Breast epithelium (tissue), 4 donors: ENCODE measurements at places on chromosomes 6 and 20.
A peak's percentile ranks its signal among the peaks of the same experiment; 100 is the strongest.

GRCh38 chr20:44646023-44646640, 5.4 kb downstream of the ADA start:
- no peak for DNase-seq

DNA sequence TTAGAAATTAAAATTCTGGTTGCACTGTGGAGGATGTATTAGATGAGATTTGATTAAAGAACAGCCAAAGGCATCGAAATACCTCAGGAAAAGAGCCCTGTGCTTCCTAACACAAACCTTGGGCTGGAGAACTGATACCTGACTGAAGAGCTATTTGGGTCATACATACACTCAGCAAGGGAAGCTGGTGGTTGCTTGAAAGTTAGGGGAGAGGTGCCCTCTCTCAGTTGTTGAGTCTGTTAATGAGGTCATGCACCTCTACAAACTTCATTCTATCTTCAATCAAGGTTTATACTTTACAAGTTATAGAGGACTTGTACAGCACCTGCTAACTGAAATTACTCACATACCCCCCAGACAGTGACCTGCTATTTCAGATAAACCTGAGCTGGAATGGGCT, 25.5 kb downstream of the FAM184A start:
- no peak for DNase-seq

DNA sequence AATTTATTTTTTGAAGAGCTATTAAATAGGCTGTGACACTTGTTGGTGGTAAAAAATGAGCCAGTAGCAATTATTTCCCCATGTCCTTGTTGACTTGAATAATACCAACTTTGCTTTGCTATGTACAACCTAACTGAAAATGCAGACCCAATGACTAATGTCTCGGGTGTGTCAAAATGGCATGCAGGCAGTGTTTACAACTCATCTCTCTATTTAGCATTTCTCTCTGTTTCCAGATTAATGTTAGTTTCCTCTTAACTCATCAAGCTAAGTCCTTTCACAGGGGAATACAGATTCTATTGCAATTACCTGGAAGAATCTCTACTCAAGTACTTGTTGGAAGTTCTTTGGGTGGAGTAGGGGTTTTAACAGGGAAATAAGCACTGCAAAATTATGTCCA, 504.4 kb downstream of the BCKDHB start:
- DNase-seq = no peak

- DNase-seq = no peak
These were observed 66.1 kb downstream of the SYNJ2 start for GRCh38 chr6:158047563-158048323.

GRCh38 chr20:44805335-44805978, 4.9 kb downstream of the RIMS4 start:
- DNase-seq = no peak

GRCh38 chr6:24935366-24936152, at the start of gene RIPOR2:
Gene RIPOR2, minus strand, starts transcription at chr6:24935960. Its CDS starts 62 bp downstream, at chr6:24935898.
- DNase-seq = no peak

DNA sequence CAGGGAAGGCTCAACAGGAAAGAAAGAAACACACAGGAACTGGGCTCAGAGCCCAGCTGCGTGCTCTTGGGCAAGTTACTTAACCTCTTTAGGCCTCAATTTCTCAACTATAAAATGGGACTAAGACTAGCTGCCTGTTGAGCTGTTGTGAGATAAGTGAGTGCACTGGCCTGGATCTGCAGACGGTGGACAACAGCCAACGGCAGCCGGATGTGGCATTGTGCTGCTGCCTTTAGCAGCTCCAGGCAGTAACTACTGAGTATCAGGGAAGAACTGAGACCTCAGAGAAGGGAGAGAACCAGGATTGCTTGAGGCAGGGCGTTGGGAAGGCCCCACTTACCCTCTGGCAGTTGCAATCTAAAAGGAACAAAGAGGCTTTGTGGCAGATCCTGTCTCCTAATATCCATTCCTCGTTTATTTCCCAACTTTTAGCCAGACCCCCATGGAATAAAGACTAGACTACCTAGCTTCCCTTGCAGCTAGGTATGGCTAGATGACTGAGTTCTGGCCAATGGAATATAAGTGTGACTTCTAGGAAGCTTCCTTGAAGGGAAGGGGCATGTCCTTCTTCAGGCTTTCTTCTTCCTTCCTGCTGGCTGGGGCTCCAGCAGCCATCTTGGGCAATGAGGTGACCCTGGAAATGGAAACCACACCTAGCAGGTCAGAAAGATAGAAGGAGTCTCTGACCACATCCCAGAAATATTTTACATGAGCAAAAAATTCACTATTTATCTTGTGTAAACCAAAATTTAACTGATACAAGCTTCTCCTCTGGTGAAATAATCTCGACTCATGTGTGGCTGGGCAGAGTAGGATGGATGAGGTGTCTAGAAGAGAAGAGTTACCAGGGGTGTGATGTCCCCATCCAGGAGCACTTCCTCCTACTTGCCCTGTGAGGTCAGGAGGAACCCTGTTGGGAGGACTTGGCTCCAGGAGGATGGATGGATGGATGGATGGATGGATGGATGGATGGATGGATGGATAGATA, 67.6 kb downstream of the MRPL14 start:
- no peak for DNase-seq

DNA sequence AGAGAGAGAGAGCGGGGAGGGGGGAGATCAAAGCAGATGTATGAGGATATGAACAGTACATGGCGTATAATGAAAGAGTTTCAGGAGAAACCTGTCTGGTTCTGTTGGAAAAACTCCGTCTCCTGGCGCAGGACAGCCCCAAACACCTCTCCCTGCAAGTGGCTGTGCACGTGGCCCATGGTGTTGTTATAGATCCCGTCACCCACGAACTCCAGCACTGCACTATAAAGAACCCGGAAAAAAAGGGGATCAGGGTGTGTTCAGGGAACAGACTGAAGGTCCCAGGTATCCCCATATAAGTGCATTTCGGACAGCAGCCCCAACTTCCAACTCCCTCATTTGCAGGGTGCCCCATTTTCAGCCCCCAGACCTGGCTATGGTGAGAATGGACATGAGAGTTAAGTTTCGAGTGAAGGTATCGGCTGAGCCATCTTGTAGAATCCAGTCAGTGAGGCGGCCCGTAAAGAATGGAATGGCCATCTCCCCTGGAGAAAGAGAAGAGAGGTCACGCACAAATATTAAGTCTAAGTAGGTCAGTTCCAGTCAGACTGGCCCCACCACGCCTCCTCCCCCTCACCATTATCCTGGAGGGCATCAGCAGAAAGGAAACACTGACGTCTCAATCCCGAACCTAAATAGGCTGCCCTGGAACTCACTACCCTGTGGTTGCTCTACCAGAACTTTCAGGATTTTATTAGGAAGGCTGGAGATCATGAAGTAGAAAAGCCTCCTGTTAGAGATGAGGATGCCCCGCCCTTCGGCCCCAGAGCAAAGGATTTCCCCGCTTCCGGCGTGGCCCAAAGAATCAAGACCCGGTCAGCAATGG, 1.3 kb downstream of the TAP1 start:
- DNase-seq = no peak

GRCh38 chr6:53151676-53152075, 3.0 kb upstream of the GCM1 start:
- DNase-seq = no peak

GRCh38 chr20:5658912-5659345, 91.3 kb upstream of the SHLD1 start:
- DNase-seq = no peak

- DNase-seq = no peak
These were observed 8.3 kb downstream of the SEMG2 start for GRCh38 chr20:45229264-45230056.

- no peak for DNase-seq
These were observed 58.6 kb downstream of the FOXA2 start for GRCh38 chr20:22525821-22526220.

DNA sequence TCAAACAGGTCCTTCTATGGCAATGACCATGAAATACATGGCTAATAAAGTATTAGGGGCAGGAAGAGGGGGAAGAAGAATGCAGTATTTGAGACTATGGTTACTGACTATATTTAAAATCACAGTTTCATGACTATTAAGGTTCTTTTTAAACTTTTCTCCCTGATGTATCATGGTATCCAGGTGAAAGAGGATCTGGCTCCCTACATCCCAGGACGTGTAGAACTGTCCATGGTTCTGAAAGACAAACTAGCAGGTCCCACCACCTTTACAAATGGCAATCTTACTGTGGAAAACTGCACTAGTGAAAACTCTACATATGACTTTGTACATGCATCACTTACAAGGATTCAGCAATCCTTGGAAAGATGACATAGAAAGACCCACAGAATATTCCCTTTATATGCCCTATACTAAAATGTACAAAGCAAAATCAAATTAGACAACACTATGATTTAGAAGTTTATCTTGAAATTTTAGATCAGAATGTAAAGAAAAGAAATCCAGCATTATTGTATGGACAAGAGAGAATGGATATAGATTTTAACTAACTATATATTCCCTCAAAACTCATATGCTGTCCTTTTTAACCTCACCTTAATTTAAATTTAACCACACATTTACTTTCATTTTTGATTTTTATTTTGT, 33.5 kb downstream of the RPP21 start:
- no peak for DNase-seq

DNA sequence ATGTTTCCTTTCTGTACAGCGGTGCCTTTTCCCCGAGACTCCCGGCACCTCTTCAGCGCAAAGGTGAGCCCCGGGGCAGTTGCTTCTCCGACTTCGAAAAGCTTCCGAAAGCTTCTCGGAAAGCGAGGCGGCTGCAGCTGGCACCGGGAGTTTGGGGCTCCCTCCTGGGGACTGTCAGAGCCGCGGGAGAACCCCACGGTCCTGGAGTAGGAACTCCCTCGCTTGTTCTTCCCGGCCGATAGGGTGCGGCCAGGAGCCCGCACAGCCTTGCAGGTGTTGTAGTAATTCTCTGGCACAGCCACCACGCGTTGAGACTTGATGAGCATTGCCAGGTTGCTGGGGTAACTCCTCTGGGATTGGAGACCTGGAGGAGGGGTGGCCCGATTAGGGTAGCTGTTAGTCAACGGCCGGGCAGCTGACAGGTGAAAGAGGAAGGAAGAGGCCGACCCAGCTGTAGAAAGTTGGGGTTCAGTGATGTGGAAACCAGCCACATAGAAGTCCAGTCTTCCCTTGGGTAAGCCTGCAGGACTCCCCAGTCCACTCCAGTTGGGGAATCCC, 721 bp downstream of the KDM1B start:
- peak; percentile 67 for DNase-seq

DNA sequence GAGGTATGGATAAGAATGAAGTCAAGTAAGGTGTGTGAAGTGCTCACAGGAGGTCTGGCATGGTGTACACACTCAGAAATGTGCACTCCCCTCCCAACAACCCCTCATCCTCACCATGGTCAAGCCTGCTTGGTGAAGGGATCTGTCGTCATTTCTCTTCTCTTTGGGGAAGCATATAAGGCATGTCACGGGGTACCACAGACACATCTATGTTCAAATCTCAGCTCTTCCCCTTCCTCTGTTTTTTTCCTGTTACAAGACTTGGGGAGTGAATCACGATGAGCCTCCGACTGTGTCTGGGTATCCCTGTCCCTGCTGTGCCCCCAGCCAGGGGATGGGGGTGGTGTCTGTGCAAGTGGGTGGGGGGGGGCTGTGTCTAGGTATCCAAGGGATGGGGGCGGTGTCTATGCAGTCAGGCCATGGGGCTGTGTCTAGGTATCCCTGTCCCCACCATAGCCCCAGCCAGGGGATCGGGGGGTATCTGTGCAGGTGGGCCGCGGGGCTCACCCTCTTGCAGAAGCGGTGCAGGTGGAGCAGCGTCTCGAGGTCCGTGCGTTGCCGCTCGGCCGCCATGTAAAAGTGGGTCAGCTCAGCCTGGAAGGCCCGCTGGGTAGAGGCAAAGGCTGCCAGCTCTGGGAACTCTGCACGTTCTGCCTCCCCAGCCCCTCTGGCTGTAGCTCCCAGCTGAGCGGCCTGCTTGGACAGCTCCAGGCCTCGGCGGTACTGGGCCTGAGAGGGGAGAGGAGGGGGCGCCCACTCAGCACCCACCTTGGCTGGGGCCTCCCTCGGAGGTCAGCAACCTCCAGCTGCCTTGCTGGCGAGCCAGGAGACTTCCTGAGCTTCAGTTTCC, 43.6 kb downstream of the KIAA1755 start:
- no peak for DNase-seq

GRCh38 chr6:35077713-35078105, 63.4 kb downstream of the TCP11 start:
- no peak for DNase-seq

- no peak for DNase-seq
These were observed 161.2 kb downstream of the KCNQ5 start for GRCh38 chr6:72783035-72783434.

- no peak for DNase-seq
These were observed 51.3 kb downstream of the PSMG4 start for GRCh38 chr6:3310051-3310448.

GRCh38 chr20:46057856-46058598, 29.0 kb downstream of the SLC12A5 start:
- no peak for DNase-seq

DNA sequence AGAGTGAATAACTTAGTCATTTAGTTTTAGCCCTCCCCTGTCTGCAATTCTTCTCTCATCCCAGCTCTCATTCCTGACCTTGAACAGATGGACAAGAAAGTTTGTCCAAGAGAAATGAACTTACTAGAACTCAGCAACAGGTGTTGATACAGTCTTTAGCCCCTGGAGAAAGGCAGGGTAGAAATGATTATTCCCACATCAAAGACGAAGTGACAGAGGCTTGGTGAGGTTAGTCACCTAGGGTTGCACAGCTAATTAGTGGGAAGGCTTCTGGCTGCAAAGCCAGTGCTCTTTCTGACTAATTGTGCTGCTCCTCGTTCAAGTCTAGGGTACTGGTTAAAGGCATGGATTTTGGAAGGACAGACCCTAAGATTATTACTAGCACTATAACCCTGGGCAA, 4.5 kb downstream of the ZDHHC14 start:
- DNase-seq = no peak

DNA sequence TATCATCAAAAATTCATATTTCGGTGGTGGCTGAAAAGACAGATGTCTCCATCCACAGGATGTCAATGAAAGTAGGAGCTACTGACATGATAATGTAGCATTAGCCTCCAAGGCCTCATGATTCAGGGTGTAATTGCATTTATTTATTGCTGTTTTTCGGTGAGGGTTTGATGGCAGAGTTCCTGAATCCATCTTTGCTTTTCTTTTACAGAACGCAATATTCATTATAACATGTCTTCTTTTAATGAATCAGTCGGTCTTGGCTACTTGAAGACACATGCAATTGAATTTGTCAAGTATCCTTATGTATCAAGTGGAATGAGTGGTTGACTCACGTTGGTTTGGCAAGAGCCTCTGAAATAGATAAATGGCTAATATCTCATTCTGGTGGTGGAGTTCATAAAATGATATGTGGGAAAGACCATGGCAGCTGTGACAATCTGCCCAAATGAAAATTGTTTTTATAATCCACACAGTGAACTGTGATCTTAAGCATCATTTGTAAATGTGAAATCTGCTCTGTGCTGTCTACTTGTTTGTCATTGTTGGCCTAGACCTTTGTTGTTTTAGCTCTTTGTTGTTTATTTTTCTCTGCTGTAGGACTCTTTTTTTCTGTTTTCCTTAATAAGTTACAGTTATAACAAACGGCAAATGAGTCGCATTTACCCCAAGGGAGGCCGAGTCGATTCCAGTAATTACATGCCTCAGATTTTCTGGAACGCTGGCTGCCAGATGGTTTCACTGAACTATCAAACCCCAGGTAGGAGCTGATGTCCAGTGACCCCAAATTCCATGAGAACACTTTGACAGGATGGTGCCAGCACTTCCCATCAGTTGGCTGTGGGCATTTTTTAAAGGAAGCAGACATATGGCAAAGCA, 105.7 kb upstream of the LAMP5 start:
- DNase-seq = no peak

- no peak for DNase-seq
These were observed 317.5 kb downstream of the CD83 start for GRCh38 chr6:14434916-14435690.
